ENCODE measurements at places on chromosomes 5 and 9. TPM values are rescaled to one million over a fixed set of nuclear protein-coding genes. Genes with fewer than 3 reads are reported as not detected.
A peak's percentile ranks its signal among the peaks of the same experiment; 100 is the strongest.

DNA sequence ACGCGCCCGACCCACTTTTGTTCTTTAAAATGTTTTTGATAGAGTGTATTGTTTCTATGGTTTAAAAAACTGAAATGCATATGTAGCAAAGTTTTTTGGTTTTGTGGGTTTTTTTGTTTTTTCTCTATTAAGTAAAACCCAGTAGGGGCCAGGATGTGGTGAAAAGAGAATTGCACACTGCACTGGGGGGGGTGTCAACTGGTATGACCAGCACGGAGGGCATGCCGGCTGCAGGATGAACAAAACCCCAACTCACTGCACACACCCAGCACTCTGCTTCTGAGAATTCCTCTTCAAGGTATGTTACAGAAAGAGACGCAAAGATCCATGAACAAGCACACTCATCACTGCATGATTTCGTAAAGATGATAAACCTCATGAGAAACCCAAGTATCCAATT is 75.0 kb downstream of the STK10 start:
- DNase-seq = peak; percentile 91

Gene ADAMTS6
- total RNA-seq = 0.93 TPM

Gene SHISAL2B
- total RNA-seq = not detected

Gene BTNL8
- not detected for total RNA-seq

Gene CDO1
- not detected for total RNA-seq

Gene PRSS3
- 0.72 TPM for total RNA-seq

DNA sequence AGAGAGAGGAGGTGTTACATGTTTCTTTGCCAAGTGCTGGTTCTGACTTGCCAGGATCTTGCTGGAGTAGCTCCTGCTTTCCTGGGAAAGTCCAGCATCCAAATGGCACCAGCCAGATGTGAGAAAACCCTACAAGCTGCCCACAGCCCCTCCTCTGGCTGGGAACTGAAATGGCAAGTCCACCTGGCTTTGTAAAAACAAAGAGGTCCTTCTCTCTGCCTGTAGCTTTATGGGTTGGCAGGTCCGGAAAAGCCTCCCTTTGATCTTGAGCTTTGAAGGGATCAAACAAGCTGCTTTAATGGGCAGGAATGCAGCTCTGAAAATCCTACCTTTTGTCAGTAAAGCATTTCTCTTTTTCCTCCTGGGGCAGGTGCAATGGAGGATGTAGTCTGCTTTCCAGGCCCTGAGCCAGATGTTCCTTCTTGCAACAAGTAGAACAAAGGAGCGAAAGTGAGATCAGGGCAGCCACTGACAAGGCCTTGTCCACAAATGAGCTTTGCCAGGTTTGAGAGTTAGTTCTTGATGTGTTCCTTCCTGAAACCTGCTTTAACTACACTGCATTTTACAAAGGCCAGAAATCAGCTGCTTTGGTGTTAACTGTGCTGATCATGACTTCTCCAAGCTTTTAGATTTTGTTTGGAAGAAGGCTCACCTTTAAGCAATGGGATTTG is 456.7 kb downstream of the ZNF608 start:
- DNase-seq = no peak

Gene SHLD3
- 8.2 TPM for total RNA-seq

Gene SLC34A3
- not detected for total RNA-seq

DNA sequence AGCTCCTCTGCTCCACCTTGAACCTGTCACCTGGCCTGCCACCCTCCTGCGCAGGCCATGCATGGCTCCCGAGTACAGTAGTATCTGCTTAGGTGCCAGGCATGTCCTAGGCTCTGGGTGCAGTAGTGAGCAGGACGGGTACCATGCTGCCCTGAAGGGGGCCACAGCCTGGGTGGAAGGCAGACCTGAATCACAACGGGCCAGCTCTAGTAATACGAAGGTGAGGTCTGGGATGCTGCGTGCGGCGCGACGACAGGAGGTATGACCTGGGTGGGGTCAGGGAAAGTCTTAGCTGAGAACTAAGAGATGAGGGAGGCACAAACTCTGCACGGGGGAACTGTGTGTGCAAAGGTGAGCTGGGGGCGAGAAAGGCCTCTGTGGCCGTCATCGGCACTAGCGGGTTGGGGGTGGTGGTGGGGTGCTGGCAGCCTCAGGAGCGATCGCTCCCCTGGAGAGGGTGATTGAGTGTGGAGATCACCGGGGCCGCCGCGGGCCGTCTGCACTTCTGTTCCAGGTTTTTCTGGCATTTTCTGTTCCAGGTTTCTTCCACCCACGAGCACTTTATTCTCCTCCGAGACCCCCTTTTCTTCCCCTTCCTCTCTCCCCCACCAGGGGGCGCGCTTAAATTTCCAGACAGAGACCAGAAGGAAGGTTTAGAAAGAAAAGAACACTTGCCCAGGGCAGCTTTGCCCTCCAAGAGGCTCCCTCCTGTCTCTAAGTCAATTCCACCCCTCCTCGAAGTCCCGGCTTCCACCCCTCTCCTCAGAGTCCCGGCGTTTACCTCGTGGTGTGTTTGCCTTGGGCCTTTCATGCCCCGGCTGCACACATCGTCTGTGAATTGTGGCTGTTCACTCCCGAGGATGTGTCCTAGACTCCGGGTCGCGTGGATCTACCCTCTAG is 15.1 kb downstream of the PDLIM4 start:
- DNase-seq = peak; percentile 34

DNA sequence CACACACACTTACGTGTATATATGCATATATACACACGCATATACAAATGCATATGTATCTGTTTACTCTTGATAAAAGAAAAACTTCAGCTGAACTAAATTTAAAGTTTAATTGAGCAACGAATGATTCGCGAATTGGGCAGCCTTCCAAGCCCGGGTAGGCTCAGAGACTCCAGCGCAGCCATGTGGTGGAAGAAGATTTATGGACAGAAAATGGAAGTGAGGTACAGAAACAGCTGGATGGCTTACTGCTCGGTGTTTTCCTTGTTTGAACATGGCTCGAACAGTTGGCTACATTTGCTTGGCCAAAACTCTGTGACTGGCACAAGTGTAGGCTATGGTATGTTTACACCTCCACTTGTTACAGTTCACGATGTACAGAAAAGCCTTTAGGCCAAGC is 239.3 kb upstream of the PRDM9 start:
- DNase-seq = no peak

DNA sequence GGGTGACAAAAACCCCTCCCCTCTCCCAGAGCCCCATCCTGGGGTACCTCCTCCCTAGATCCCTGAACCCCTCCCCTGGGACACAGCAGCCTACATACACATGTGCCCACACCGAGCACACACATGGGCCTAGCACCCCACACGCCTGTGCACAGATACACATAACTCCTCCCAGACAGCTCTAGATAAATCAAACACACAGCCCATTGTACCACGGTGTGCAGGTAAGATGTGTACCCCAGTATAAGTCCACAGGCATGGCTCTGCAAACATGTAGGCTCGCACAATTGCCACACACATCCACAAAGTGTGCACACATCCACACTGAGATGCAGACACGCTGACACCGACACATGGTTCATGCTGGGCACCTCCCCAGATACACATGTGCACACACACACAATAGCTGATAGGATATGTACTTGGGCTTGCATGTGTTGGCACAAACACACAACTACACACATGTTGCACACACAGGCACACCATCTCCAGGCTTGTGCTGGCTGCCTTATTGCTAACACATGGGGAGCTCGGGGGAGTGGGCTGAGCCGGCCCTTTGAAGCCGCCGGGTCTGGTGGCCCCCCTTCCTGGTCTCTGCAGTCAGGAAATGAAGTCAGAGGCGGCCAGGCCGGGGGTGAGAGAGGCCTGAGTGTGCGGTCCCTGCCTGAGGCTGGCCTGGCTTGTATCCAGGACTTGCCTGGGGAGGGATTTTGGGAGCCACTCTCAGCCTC is 30.2 kb downstream of the GOLGA2 start:
- no peak for DNase-seq

Gene FCN2
- total RNA-seq = not detected

GRCh38 chr9:104028827-104029226 is 65.3 kb upstream of the SMC2 start:
- no peak for DNase-seq

GRCh38 chr5:45862763-45863162 is 166.6 kb upstream of the HCN1 start:
- DNase-seq = no peak

DNA sequence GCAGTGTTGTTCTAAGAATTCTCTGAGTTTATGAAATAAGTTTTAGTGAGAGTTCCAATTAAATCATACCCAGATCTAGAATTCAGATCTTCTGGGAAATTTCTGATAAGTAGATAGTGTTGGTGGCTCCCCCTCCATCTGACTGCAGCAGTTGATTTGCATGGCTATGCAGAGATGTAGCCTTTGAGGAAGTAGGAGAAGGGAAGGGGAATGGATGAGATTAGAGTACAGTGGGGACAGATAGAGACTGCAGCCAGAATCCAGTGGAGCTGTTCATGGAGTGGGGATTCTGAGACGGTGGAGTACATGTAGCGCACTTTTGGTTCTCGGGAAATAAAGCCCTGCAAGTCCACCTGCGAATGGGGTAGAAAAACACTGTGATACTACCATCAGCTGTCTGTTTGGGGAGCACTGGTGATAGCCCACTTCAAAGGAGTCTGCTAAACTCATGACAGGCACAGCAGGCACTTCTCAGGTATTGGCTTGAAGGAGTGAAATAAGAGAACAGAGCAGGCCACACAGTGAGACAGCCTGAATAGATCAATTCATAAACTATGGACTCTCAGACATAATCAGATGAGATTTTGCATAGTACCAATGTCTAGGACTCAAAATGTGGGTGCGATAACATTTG is 96.8 kb downstream of the ALDH1A1 start:
- no peak for DNase-seq

Gene CBY3
- 0.57 TPM for total RNA-seq

GRCh38 chr5:33925278-33925677 is 10.9 kb upstream of the RXFP3 start:
- DNase-seq = no peak

Gene RORB
- not detected for total RNA-seq

GRCh38 chr5:74272024-74272775 is 368.3 kb downstream of the ENC1 start:
- DNase-seq = no peak

Gene CTXN3
- total RNA-seq = not detected

- no peak for DNase-seq
Measured at GRCh38 chr5:94080390-94080789, 339.0 kb upstream of the POU5F2 start.

Gene TAF11L10
- not detected for total RNA-seq

All from CD8-positive, alpha-beta memory T cell (primary cell).